ENCODE measurements at places on chromosomes 1 and 21. TPM values are rescaled to one million over a fixed set of nuclear protein-coding genes. Genes with fewer than 3 reads are reported as not detected.

- H3K4me1 ChIP-seq: no peaks in the 10 kb centered on the region
- no peaks in the 10 kb centered on the region for H3K36me3 ChIP-seq
- H3K4me3 ChIP-seq: no peak overlapping the region
- H3K27ac ChIP-seq: no peak overlapping the region
- no peak for DNase-seq
Observed at GRCh38 chr1:35702508-35702907, 16.2 kb downstream of the C1orf216 start.

TPR gene
- total RNA-seq: 56.1 TPM

DNA sequence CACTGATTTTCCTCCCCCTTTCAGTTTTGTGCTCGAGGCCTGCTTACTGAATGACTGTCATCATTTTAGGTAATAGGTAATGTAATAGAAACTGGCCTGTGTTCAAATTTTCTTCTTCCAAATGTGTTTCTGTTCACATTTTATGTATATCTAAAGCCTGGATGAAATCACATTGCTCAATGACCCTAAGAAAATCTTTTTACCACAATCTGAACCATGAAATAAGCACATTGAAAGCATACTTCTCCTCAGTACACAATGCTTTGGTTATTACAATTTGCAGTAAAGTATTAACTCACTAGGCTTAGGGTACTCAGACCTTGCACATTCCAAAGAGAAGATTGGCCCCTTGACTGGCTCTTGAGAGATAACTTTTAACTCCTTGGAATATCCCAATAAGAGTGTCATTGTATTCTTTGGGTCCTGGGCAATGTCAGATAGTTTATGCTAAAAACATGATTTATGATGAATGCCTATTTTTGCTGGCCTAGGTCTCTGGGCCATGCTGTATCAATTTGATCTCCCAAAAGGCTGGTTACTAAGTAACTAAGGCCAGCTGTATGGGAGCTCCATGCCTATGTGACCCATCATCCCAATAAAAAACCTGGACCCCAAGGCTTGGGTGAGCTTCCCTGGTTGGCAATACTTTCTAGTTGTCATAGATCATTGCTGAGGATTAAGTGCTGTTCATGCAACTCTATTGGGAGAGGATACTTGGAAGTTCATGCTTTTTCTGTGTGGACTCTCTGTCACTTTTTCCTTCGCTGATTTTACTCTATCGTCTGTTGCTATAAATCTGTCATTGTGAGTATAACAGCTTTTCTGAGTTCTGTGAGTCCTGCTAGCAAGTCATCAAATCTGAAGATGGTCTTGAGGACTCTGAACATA, 293.9 kb downstream of the GRIK1 start:
- H3K36me3 ChIP-seq: no peaks in the 10 kb centered on the region
- H3K4me3 ChIP-seq: no peak overlapping the region
- H3K27ac ChIP-seq: no peak overlapping the region
- H3K27me3 ChIP-seq: no peaks in the 10 kb centered on the region
- no peak for DNase-seq
- no peaks in the 10 kb centered on the region for H3K4me1 ChIP-seq

TMEM240 gene
- total RNA-seq: 2.8 TPM

PPOX gene
- total RNA-seq: 9.6 TPM

CTSS gene
- 33.2 TPM for total RNA-seq

COA7 gene
- 10.6 TPM for total RNA-seq

GRCh38 chr1:244778344-244778743, 57.1 kb upstream of the COX20 start:
- H3K36me3 ChIP-seq: no peaks in the 10 kb centered on the region
- no peaks in the 10 kb centered on the region for H3K4me1 ChIP-seq
- H3K27ac ChIP-seq: no peak overlapping the region

DNA sequence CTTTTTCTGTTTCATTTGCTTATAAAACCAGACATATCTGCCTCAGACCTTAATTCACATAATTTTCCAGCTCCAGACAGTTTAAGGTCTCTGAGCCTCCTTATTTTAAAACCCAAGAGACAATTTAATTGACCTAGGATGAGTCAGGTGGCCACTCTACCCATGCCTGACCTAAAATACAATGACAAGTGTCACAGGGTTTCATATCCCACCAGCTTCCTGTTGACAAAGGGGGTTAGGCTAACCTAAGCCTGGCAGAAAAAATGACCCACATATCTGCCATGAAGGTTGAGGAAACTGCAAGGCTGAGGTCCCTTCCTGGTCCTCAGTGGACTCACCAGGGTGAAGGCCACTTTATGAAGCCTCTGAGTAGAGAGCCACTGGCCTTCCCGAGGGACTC, 52.3 kb downstream of the OPTC start:
- no peaks in the 10 kb centered on the region for H3K4me1 ChIP-seq
- no peak overlapping the region for H3K27ac ChIP-seq
- H3K36me3 ChIP-seq: no peaks in the 10 kb centered on the region
- DNase-seq: no peak
- no peak overlapping the region for H3K4me3 ChIP-seq

Measured in right atrium auricular region (tissue), 2 donors.